Ureter (tissue), 1 donor: ENCODE measurements at places on chromosomes 3 and 15. TPM values are rescaled to one million over a fixed set of nuclear protein-coding genes. Genes with fewer than 3 reads are reported as not detected.

ALCAM gene
- 67.6 TPM for total RNA-seq

SERPINI2 gene
- total RNA-seq: 0.55 TPM

CFAP100 gene
- not detected for total RNA-seq

PPP2R3A gene
- total RNA-seq: 11.0 TPM

GLDN gene
- total RNA-seq: 5.1 TPM

GOLGA8R gene
- 9.9 TPM for total RNA-seq

LRRIQ4 gene
- total RNA-seq: not detected

PDIA5 gene
- 44.2 TPM for total RNA-seq

NEO1 gene
- total RNA-seq: 36.0 TPM

DUOXA1 gene
- total RNA-seq: 87.3 TPM

THAP10 gene
- 3.8 TPM for total RNA-seq

TLR9 gene
- total RNA-seq: 0.26 TPM

TTC21A gene
- 19.7 TPM for total RNA-seq

DUOXA2 gene
- 3.9 TPM for total RNA-seq

FETUB gene
- total RNA-seq: not detected

NMNAT3 gene
- 9.4 TPM for total RNA-seq

ZNF148 gene
- total RNA-seq: 50.2 TPM

DPH3 gene
- 16.6 TPM for total RNA-seq

GOLIM4 gene
- 21.8 TPM for total RNA-seq

PPP1R14D gene
- total RNA-seq: not detected

IL1RAP gene
- total RNA-seq: 32.0 TPM

SLC6A1 gene
- 4.0 TPM for total RNA-seq

HPS3 gene
- total RNA-seq: 27.5 TPM

IL12A gene
- total RNA-seq: 1.1 TPM

KBTBD13 gene
- total RNA-seq: 0.18 TPM

ZMYND10 gene
- 0.26 TPM for total RNA-seq

KIAA1143 gene
- 27.4 TPM for total RNA-seq

PLCL2 gene
- 9.5 TPM for total RNA-seq

IL17RE gene
- total RNA-seq: 11.9 TPM

SLC12A1 gene
- not detected for total RNA-seq

MOBP gene
- not detected for total RNA-seq

CPEB1 gene
- 3.7 TPM for total RNA-seq

GPR156 gene
- total RNA-seq: 1.4 TPM

TRPC1 gene
- total RNA-seq: 22.5 TPM

SRGAP3 gene
- 51.2 TPM for total RNA-seq

ROPN1 gene
- total RNA-seq: not detected

NTRK3 gene
- 11.8 TPM for total RNA-seq

CD200R1 gene
- total RNA-seq: 1.8 TPM

DLL4 gene
- 15.2 TPM for total RNA-seq

AP4E1 gene
- total RNA-seq: 12.4 TPM

SLC22A13 gene
- 0.68 TPM for total RNA-seq

OR5H1 gene
- 0.13 TPM for total RNA-seq

ZNF502 gene
- total RNA-seq: 11.4 TPM

C15orf62 gene
- total RNA-seq: 0.52 TPM

SCAANT1 gene
- total RNA-seq: not detected

SUMF1 gene
- total RNA-seq: 42.6 TPM

SLC28A1 gene
- total RNA-seq: not detected

PIF1 gene
- 0.99 TPM for total RNA-seq

MAPK6 gene
- total RNA-seq: 31.9 TPM

HRG gene
- total RNA-seq: not detected

SLC15A2 gene
- 39.2 TPM for total RNA-seq
